Neural crest cell (in vitro differentiated cells): ENCODE measurements at places on chromosomes 12 and 14. TPM values are rescaled to one million over a fixed set of nuclear protein-coding genes. Genes with fewer than 3 reads are reported as not detected.

GRCh38 chr14:105447651-105448640, 26.7 kb upstream of the CRIP2 start:
- DNase-seq, result no peak

- DNase-seq, result no peak
Observed at GRCh38 chr14:34201909-34202637, 251.2 kb upstream of the EGLN3 start.

GRCh38 chr12:288687-289086, 26.1 kb upstream of the SLC6A13 start:
- no peak for DNase-seq

DNA sequence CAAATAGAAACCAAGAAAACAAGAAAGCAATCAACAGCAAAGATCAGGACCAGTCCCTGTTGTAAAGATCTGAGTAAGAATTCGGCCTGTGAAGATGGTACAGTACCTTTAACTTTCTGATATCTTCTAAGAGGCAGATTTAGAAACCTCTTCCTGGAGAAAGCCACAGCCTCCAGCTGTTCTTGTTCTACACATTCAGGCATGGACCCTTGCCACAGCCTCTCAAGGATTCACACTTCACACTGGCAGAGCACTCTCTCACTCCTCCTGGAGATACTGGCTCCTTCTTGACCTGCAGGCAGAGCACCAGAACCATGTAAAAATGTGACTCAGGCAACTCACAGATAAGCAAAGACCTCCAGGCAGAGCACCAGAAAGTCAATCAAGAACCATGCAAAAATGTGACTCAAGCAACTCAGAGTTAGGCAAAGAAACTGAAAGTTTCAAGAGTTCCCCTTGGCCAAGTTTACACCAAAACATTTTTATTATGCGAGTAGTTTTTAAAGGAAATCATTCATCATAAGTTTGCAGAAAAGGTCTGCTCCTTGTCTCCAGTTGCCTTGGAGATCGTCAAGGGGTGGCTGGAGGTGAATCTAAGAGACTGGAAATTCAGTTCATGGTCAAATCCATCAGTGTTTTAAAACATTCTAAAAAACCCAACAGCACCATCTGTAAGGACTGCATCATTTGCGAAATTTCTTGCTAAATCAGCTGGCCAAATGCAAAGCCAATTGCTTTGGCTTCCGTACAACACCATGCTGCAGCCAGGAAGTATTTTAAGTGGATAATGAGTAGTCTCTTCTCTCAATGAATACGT, 119.3 kb upstream of the MDM1 start:
- no peak for DNase-seq

DNA sequence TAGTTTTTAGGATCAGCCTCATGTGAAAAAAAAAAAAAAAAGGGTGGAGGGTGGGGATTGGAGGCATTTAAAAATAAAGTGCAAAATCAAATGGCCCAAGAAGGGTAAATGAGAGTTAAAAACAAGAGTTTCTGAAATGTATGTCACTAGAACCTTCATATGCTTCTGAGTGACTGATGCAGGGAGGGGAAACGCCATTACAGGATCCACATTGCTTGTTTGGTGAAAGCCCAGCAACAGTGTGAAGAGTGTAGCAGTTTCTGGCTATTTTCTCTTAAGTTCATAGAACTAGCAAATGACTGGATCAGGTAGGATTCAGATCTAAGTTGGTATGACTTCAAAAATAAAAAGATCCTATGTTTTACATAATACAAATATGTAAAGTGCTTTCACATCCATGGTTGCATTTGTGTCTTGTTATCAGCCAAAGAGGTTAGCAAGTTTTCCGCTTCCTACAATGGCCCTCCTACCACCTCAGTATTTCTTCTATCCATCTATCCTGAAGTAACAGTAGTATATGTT, 2.9 kb downstream of the CHPT1 start:
- no peak for DNase-seq

DNA sequence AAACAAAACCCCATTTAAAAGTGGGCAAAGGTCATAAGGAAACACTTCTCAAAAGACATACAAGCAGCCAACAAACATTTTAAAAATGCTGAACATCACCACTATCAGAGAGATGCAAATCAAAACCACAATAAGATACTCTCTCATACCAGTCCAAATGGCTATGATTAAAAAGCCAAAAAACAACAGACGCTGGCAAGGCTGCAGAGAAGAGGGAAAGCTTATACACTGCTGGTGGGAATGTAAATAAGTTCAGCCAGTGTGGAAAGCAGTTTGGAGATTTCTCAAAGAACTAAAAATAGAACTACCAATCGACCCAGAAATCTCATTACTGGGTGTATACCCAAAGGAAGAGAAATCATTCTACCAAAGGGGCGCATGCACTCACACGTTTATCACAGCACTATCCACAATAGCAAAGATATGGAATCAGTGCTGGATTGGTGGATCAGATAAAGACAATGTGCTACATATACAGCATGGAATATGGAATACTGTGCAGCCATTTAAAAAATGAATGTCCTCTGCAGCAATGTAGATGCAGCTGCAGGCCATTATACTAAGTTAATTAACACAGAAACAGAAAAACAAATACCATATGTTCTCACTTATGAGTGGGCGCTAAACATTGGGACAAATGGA, 102.1 kb upstream of the DAAM1 start:
- no peak for DNase-seq

DNA sequence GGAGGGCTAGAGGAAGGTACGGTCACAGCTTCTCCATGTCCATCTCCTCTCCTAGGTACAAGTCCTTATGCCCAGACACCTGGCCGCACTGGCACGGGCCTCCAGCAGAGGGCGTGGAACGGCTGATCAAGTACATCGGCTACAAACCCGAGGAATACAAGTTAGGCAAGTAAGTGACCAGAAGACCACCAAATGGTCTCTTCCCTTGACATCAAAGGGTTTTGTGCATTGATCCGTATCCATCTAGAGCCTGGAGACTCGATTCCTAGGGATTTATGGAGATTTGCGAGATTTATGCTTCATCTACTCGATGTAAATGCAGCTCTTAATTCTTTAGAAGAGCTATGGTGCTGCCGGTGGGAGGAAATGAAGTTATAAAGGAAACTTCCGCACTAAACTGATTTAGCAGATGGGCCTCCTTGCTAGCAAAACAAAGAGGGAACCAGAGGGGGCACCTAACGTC, 44.2 kb downstream of the KCTD10 start:
- DNase-seq, result peak; percentile 80

DNA sequence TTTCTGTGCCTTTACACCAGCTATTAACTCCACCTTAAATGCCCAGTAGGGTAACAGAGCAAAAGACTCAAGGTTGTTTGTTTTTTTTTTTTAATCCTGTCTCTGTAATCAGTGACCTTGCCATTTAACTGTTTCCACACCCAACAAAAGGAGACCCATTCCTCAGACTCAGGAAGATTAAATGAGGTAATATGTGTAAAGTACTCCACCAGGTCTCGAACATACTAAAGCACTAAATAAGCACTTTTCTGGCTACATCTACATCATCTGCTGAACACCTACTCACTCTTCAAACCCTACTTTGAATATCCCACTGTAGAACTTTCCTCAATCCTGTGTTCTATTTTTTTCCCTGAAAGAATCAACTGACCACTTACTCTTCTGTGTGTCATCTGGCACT, 4.1 kb downstream of the SLC2A13 start:
- no peak for DNase-seq

DNA sequence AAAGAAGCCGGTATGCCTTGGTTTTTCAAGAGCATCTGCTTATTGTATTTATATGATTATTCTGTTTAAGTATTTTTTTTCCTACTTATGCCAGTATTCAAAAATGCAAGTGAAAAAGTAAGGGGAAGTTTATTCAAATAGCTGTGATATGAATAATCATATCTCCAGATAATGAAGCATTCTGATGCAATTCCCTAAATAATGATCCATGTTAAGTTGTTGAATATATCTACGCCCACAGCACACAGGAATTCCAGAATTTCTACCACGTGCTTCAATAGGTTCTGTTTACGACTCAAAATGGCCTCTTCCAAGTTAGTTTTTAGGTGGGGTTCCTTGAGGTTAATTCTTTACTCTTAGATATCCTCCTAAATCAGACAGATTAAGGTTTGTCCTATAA, 208.3 kb downstream of the NAV3 start:
- no peak for DNase-seq

The GRIP1 gene
- total RNA-seq, result 38.4 and 40.3 TPM in 2 replicates

The PROX2 gene
- total RNA-seq, result not detected in 2 replicates

The ABHD12B gene
- 0.35 and 0.73 TPM in 2 replicates for total RNA-seq

The SERPINA5 gene
- total RNA-seq, result 1.0 and 1.4 TPM in 2 replicates
